ENCODE measurements at places on chromosomes 4 and X.

- no peak for DNase-seq
Observed at GRCh38 chr4:3879681-3880614, 113.8 kb downstream of the ADRA2C start.

DNA sequence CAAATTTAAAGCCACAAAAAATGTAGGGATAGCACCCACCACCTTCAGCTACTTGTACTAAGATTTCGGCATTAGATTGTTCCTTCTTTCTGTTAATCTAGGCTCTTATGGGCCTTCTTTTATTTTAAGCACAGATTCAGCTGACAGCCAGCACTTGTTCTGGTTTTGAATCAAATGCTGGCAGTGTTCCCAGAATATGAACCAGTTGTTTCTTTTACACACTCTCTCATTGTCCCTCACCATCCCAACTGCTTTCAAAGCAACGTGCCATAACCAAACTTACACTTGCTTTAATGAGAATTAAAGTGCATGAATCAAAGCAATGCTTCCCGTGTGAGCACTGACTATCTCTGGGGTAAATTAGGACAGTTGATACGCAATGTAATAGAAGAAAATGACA, 744.5 kb upstream of the FAM241A start:
- DNase-seq, result no peak

- no peak for DNase-seq
Observed at GRCh38 chr4:65502131-65502701, 168.1 kb downstream of the EPHA5 start.

DNA sequence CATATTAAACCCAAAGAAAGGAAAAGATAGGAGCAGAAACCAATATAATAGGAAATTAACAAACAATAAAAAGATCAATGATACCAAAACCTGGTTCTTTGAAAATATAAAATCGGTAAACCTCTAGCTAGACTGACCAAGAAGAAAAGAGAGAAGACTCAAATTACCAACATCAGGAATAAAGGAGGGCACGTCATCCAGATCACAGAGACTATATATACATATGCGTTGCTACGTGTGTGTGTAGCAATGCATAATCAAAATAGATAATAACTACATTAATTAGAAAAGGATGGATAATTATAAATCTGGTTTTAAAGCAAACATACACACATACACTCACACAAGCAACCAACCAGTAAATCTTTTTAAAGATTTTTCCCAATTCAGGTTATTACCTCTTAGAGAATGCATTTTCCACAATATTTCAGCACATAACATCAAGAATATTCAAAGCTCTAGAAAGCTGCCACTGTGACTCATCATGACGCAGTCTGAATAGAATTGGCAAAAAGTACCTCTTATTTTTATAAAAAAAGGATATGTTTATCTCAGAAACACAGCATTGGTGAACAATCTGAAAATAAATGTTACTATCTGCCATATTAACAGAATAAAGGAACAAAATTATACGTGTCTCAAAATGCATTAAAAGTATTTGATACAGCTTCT, 41.4 kb upstream of the USP9X start:
- DNase-seq, result no peak

GRCh38 chrX:10783451-10783995, 163.1 kb upstream of the MID1 start:
- DNase-seq, result no peak

DNA sequence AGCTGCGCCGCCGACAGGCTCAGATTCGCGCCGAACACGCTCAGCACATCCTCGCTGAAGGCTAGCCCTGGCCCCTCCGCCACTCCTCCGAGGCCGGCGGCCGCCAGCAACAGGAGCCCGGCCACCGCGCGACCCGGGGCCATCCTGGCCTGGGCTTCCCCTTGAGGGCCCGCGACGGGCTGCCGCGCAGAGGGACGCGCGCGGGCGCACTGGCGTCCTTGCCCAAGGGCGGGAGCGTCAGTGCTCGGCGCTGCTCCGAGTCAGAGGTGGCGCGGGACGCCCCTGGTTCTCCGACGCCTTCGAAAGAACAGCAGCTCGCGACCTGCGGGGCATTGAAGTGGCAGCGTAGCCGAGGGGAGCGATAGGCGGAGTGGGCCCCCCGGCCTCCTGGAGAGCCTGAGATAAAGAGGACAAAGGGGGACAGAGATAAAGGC, 745 bp downstream of the SLC39A8 start:
- no peak for DNase-seq

GRCh38 chrX:17374619-17375366, at the start of gene NHS:
Gene NHS (plus strand): TSS chrX:17375200. CDS start chrX:17375758, 558 bp downstream.
- no peak for DNase-seq

GRCh38 chr4:71584585-71584984, 199.3 kb downstream of the GC start:
- DNase-seq, result no peak

- DNase-seq, result no peak
Observed at GRCh38 chrX:153780678-153781427, at the start of gene SRPK3. Gene SRPK3 (plus strand): TSS chrX:153781041. CDS start chrX:153781087, 46 bp downstream.

- DNase-seq, result no peak
Observed at GRCh38 chrX:129790146-129790545, 10.4 kb downstream of the SASH3 start.

DNA sequence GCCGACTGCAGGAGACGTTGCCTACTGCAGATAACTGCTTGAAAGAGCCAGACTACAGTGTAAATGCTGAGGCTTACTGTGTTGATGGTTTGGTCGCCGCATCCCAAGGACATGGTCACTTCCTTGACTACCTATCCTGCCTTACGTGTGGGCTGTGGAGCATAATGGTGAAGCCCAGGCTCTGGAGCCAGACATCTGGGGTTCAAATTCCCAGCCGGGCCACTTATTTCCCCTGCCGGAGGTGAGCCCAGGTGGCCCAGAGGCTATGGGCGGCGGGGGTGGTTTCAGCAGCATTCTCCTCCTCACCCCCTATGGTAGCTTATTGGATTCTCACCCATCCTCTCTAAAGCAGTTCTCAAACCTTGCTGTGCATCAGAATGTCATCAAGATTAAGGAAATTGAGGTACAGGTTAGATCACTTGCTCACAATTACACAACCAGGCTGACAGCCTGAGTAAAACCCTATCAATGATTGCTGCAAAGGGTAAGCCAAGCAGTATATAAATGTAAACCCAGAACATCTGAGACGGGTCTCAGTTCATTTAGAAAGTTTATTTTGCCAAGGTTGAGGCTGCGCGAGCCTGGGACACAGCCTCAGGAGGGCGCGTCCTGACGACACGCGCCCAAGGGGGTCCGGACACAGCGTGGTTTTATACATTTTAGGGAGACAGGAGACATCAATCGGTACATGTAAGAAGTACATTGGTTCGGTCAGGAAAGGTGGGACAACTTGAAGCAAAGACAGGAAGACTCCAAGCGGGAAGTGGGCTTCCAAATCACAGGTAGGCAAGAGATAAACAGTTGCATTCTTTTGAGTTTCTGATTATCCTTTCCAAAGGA, 48.5 kb downstream of the EVC start:
- no peak for DNase-seq

DNA sequence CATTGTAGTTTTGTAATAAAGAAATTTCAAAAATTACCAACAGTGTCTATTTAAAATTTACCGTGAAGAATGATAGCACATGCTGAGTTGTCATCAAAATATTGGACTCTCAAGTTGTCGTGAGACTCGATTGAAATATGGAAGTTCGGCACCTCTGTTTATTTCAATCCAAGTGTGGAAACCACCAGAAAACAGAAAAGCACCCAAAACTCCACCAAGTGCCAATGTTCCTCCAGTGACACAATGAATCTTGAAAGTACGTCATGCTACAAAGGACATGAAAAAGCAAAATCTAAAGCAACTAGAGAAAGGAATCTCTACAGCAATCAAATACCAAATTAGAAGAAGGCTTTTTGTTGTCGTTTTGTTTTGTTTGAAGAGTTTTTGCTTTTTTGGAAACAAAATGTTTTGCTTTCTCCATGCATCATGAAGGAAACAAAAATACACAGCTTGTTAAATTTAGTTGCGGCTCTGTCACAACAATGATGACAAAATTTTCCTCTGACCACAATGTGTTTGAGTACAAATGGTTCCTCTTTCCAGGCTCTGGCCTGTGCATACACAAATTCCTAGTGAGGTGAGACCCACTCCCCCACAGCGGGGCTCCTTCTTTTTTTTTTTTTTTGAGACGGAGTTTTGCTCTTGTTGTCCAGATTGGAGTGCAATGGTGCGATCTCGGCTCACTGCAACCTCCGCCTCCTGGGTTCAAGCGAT, 9.6 kb upstream of the IL13RA1 start:
- DNase-seq, result no peak

GRCh38 chr4:8759987-8760386, 111.7 kb downstream of the HMX1 start:
- DNase-seq, result no peak

DNA sequence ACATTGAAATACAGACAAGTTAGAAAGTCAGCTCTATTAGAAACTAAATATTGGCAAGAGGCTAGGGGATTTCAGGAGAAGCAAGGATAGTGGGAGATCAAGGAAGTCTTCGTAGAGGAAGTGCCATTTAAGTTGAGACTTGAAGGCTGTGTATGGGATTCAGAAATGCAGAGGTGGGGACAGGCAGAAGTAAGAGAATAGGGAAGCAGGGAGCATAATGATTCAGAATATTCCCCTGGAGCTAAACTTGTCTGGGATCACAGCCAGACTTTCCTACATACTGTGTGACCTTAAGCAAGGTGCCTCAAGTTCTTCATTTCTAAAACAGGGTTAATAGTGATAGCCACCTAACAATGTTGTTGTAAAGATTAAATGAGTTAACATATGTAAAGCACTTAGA, 108.8 kb downstream of the DDIT4L start:
- no peak for DNase-seq

DNA sequence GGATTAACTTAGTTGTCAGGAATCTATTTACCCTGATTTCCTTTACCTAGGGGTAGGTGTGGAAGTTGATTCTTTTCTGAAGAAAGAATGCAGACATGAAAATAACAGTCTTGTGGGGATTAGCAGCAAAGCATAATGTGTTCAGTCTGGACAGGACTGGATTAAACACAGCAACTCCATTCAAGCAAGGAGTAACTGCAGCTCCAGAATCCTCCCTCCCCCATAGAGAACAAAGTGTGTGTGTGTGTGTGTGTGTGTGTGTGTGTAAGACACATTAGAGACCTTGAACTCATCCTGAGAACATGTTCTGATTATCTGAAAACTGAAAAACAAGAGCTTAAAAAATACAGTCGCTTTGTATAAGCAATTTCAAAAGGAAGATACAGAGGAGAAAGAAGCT, 9.3 kb downstream of the C4orf54 start:
- DNase-seq, result no peak

- no peak for DNase-seq
Observed at GRCh38 chrX:101117701-101118100, 19.7 kb downstream of the CENPI start.

DNA sequence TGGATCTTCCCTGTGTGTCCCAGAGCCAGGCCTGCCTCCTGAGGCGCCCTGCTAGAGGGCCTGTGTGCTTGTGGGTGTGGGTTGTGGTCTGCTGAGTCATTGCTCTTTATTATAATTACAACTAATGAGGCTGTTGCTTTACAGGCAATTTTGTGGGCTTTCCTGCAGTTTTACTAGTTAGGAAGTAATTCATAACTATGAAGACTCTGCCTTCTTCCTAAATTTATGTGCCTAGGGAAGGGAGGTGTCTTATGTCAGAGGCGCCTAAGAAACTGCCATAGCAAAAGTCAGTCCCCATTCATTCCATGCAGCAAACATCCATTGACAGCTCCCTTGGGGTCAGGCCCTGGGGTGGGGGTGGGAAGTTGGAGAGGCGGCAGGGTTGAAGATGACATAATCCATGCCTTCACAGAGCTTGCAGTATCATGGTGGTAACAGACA, 359.2 kb downstream of the IDS start:
- DNase-seq, result no peak

DNA sequence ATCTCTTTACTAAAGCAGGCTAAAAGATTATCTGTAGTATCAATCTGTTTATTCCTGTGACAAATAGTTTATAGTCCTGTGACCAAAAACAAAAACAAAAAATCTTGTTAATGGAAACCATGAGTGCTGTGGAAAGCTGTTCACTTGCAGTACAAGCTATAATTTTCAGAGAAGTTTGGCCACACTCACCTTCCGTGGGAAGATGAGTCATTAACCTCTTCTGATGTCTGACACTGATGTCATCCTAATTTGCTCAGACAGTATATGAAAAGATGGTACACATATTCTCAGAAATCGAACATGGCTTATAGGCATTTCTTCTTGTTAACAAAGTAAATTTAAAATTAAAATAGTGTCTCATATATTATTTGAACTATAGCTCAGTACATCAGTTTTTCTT, 19.9 kb upstream of the ENPP6 start:
- no peak for DNase-seq

DNA sequence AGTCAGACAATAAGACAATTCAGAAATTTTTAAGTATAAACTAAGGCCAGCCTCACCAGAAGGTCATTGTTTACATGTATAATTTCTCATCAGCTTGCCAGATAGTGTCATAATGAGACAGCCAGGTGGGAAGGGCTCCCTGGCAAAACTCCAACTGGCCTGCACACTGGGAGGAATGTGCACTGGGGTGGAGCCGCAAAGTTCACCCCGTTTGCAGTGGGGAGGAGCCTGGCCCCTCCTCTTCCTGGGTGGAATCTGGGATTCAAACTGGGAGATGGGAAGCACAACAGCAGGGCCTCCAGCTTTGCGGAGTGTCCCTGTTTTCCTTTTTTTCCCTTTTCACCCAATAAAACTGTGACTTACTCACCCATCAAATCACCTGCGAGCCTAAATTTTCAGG, 329.9 kb downstream of the SMARCA1 start:
- no peak for DNase-seq

DNA sequence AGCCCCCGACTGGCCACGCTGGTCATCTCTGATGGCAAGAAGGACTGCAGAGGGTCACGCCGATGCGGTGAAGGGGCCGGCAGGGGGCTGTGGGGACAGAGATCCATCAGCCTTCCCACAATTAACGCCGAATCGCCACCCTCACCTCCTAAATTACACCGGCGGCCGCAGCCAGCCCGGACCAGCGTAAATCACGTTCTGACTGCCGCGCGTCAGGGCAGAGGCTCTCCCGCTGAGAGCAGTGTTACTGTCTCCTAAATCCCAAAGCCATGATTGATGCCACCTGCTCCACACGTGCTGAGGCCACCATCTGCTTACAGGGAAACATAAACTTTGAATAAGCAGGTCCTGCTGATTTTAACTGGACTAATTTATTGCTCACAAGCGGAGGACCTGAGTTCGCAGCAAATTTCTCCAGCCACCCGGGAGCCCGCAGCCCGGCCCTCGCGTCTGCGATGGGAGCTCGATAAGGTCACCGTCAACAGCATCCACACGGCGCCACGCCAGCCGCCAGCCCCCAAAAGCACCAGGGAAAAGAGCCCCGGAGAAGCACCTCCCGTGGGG, 127.3 kb upstream of the NKX1-1 start:
- DNase-seq, result no peak

- no peak for DNase-seq
Observed at GRCh38 chrX:76127341-76127740, 45.5 kb upstream of the PBDC1 start.
